ENCODE measurements at places on chromosomes 5 and 9.

- DNase-seq: no peak
Measured at GRCh38 chr9:135910216-135910615, 2.9 kb upstream of the CAMSAP1 start.

DNA sequence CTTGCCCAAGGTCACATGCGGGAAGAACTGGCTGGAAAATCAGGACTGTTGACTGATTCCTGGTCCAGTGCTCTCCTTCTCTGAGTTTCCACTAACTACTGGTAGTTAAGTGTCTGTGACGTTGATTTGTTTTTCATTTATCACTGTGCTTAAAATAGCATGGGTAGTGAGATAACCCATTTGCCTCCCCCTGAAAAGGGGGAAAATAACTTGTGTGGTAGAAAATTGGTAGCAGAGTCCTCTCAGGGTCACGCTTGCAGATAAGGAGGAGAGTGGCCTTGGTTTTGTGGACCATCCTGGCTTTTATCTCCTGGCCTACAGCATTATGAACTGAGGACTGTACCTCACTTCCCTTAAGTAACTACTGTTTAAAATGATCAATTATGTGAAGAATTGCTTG lies 10.9 kb downstream of the FUBP3 start:
- no peak for DNase-seq

DNA sequence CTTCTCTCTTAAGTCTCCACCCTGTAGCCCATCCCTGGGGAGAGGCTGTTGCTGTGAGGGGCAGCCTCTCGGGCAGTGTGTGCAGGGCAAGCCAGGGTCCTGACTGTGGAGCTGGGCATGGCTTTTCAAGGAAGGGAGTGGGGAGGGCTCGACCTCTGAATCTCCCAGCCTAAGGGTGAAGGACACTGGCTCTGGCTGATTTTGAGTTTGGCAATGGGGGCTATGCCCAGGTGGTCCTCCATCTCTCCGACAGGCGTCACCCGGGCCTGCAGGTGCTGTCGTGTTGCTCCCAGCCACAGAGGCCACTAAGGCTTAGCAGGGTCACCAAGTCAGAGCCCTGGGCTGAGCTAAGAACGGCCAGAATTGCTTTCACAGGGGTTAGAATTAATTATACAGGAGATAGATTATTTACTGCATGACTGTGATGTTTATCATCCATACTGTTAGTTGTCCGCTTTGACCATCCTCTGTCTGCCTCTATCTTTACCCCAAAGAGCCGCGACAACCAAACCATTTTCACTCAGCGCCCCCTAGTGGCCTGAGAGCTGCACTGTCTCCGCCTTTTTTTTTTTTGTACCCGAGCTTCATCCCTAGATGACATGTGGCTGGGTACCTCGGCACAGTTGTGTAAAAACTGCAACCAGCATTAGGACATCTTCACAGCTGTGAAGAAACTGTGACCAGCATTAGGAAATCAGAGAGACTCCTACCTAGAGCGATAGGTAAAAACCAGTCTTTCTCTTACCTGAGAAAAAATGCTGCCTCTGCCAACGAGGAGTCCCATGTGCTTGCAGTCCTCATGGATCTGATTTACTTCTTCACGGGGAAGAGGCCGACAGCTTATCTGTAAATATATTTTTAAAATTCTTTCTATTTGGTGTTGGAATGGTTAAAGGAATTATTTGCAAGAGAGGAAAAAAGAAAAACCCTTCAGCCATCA lies 44.5 kb downstream of the AGXT2 start:
- peak; percentile 31 for DNase-seq

- no peak for DNase-seq
Measured at GRCh38 chr9:32755730-32756129, 27.6 kb upstream of the TMEM215 start.

GRCh38 chr9:74513221-74513620 lies 16.1 kb downstream of the RORB start:
- DNase-seq: no peak

DNA sequence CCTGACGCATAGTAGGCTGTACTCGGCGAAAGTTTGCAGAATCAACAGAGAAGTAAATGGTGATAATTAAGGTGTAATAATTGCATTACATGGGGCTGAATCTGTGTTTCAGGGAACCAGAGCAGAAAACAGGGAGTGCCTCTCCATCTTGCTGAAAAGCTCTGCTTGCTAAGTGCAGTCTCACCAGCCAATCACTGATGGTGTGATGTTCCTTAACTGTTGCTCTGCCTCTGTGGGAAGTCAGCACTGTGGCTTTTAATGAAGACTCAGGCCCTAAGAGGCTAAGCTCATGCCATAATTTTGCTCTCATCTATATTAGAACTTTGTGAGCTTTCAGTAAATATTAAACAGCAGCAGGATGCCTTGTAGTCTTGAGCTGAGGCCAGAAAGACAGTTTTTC lies 4.5 kb downstream of the PHF24 start:
- DNase-seq: no peak

- no peak for DNase-seq
Measured at GRCh38 chr9:82600536-82601292, 462.2 kb downstream of the RASEF start.

GRCh38 chr9:137493364-137494103 lies 34.4 kb upstream of the NSMF start:
- DNase-seq: no peak

- no peak for DNase-seq
Measured at GRCh38 chr9:96554326-96554725, 65.3 kb downstream of the CDC14B start.

- no peak for DNase-seq
Measured at GRCh38 chr5:105836268-105836667, 1834.5 kb downstream of the EFNA5 start.

- DNase-seq: no peak
Measured at GRCh38 chr9:129806061-129806460, 3.1 kb downstream of the TOR1B start.

DNA sequence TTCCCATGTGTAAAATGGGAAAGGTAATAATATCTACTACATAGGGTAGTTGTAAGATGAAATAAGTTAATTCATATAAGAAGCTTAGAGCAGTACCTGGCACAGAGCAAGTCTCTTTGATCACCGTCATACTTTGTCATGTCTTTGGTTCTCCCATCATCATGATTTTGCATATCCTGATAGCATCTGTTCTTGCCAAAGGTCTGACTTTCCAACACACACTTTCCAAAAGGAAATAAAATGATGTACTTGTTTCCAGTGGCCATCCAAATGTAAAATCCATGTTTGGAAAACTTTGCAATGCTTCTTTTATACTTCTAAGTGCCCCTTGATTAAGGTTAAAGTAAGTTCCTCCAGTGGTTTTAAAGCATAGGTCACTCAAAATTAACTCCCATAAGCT lies 266.9 kb upstream of the PTGER4 start:
- DNase-seq: no peak

GRCh38 chr9:132791699-132792240 lies 86.3 kb downstream of the AK8 start:
- DNase-seq: no peak

GRCh38 chr9:128636024-128636390 lies 20.6 kb downstream of the DYNC2I2 start:
- DNase-seq: no peak

DNA sequence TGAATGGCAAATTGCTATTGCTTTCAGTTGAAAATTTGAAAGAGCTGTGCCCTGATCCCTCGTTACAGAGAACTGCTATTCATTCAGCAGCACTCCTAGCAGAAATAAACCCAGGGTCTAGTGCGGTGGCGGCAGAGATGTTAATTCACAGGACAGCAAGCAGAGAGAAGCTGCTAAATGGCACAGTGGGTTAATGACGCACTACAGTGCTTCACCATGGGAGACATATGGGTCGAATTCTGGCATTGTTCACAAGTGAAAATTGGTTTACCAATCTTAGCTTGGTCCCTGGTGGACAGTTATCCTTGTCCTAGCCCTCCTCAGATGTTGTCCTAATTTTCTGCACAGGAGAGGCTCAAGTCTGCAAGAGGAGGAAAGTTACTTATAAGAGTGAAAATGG lies 807.4 kb downstream of the TLE1 start:
- DNase-seq: no peak

DNA sequence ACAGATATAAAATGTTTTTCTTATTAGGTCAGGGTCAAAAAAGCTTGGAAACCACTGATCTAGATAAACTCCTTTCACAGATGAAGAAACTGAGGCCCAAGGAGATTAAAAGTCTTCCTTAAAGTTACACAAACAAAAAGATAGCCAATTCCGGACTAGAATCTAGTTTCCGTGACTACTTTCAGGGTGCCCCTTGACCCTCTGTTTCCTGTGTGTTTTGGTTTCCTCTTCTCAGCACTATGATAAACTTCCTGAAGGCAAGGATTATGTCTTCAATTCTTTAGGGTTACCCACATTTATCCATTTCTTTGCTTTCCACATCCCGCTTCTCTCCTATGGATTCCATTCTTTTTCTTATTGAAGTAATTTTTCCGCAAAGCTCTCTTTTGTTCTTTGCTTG lies 83.1 kb downstream of the ADAMTS12 start:
- no peak for DNase-seq

GRCh38 chr5:32030222-32030621 lies 143.9 kb downstream of the GOLPH3 start:
- DNase-seq: no peak

DNA sequence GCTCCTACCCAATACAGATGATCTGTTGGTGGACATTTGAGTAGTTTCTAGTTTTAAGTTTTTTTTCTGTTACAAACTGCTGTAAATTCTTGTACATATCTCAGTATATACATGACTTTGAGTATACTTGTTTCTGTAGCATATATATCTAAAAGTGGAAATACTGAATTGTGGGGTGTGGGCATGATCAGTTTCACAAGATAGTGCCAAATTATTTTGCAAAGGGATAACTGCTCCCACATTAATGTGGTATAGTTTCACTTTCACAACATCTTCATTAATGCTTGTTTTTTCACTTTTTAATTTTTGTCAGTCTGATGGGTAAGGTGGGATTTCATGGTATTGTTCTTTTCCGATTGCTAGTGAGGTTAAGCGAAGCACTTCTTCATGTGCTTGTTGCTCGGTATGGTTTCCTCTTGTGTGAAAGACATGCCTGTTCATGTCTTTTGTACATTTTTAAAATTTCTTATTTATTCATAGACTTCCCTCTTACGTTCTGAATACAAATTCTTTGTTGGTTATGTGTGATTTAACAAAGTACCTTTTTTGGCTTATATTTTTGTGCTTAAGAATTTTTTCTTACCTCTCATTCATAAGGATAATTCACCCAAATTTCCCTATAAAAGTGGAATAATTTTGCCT lies 103.5 kb downstream of the CDC42SE2 start:
- DNase-seq: no peak

DNA sequence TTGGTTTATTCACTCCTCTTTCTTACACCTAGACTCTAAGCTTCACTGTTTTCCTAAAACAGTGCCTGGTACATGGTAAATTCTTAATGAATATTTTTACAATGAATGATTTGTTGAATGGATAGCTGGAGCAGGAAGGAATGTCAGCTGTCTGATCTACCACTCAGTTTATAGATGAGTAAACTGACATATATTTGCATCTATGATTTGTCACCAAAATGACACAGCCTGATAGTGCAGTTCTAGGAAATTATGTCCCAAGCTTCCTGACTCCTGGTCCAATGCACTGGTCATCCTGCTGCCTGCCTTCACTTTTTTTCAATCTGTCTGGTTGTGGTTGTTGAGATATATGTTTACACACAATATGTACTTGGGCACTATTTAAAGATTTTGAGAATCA lies 651.7 kb upstream of the WWC1 start:
- no peak for DNase-seq

DNA sequence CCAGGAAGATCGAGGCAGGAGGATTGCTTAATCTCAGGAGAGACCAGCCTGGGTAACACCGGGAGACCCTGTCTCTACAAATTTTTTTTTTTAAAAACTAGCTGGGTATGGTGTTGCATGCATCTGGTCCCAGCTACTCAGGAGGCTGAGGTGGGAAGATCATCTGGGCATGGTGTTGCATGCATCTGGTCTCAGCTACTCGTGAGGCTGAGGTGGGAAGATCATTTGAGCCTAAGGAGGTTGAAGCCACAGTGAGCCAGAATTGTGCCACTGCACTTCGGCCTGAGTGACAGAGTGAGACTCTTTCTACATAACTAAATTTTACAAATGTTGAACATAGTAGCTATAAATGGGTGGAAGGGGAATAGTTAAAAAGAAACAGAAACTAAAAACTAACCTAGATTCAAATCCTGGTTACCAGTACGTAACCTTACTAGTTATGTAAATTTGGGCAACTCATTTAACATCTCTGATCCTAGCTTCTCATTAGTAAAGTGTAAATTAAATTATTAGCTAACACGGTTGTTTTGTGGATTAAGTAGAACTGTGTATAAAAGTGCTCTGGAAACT lies 41.7 kb downstream of the TMEM161B start:
- DNase-seq: no peak

DNA sequence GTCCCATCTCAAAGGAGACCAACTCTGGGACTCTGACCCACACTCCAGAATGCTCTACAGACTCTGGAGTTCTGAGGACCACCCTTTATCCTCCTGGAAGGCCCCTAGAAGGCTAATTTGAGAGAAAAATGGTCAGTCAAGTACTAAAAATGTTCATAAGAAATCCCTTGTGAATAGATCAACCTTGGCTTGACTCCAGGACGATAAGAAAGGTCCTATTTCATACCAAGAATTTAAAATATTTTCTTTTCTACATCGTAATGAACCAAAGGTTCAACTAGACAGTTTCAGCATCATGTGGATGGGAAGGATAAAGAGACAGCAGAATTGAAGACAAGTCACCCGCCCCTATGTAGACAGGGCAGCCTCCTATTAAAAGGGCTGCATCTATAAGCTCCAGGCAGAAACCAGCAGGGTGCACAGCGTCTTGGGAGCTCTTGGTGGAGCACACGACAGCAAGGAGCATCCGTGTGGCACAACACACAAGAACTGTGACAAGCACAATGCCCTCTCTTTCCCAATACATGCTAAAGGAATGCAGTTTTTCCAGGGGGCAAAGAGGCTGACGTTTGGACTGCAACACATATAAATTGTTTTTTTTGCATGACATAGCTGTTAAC lies 38.3 kb downstream of the RASEF start:
- no peak for DNase-seq

- DNase-seq: no peak
Measured at GRCh38 chr9:70924895-70925547, 196.4 kb downstream of the TRPM3 start.

DNA sequence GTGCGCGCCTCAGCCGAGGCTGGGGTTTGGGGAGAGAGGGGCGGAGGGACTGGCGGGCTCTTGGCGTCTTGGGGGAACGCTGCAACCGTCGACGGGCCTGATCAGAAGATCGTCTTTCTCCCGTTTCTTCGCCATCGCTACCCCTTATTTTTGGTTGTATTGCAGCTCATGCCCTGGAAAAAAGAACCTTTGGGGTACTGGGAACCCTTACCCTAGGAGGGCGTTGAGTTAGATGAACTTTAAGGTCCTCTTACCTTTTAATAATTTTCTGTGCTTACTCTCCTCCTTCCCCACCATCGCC lies 719 bp downstream of the PAIP2 start:
- DNase-seq: no peak
